ENCODE measurements at places on chromosomes 3 and 15.
A peak's percentile ranks its signal among the peaks of the same experiment; 100 is the strongest.

GRCh38 chr3:156643729-156644389, 30.5 kb upstream of the TIPARP start:
- DNase-seq, result peak; percentile 56

DNA sequence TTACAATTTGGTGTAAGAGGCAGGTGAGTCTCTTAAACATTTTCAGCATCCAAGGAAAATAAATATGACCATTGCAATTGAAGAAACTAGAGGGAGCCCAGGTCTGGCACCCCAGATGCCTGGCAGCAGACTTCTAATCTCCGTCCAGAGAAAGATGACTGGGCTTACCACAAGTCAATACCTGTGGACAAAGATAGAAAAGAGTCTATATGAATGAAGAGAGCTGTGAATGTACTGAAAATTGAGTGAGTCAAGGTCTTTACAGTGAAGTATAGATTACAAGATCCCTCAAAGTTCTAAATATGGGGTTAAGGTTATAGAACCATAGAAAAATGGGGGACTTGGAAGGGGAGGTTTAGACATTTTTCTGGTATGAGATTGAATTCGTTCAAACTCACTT, 827.4 kb upstream of the NR2F2 start:
- DNase-seq, result no peak

DNA sequence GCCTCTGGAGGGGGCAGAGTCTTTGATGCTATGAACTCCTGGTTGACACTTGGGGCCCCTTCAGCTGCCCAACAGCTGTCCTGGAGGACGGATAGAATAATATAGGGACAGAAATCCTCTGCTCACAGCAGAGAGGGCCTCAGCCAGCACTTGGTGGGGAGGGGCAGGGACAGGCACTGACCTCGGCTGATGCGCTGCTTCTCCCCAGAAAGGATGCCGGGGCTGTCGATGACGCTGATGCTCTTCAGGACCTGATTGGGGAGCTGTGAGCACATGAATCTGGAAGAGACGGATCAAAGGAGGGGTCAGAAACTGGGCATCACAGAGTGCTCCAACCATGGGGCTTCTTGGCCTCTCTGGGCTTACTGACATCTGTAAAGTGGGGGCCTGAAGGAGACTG, 29.5 kb downstream of the EHD4 start:
- DNase-seq, result no peak

DNA sequence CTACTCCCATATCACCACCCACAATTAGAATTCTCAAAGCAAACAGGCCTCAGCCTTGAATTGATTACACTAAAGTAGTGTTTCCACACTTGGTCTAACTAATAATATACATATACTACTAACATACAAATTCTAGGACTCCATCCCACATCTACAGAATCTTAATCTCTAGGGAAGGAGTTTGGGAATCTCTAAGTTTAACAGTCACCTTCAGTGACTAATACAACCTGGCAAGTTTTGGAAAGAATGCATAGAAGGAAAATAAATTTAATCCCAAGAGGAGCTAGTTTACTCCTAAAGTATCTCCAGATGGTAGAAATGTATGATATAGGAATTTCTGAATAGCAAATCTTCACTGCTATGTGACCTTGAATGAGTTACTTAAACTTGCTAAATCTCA, 9.1 kb downstream of the CLPX start:
- peak; percentile 12 for DNase-seq

- DNase-seq, result no peak
Observed at GRCh38 chr3:43019006-43019809, 40.1 kb downstream of the GASK1A start.

- no peak for DNase-seq
Observed at GRCh38 chr3:135097276-135097946, 302.4 kb downstream of the EPHB1 start.

DNA sequence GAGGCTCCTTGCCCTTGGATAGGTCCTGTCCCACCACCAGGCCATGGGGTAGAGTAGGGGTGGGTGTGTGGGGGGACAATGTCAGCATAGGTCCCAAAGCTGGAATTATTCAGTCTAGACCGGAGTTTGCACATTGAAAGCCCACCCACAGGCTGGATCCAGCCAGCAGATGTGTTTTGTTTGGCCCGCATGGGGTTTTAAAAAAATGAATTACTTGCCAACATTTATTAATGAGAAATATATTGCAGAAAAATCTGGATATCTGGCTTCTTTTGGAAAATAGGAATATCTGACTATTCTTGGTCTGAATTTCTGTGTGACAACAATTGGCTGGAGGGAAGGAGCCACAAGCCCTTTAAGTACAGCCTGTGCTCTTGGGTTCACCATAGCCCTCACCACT, 17.3 kb upstream of the LRIG1 start:
- no peak for DNase-seq

GRCh38 chr3:159640225-159640624, 348.4 kb upstream of the IL12A start:
- DNase-seq, result no peak

DNA sequence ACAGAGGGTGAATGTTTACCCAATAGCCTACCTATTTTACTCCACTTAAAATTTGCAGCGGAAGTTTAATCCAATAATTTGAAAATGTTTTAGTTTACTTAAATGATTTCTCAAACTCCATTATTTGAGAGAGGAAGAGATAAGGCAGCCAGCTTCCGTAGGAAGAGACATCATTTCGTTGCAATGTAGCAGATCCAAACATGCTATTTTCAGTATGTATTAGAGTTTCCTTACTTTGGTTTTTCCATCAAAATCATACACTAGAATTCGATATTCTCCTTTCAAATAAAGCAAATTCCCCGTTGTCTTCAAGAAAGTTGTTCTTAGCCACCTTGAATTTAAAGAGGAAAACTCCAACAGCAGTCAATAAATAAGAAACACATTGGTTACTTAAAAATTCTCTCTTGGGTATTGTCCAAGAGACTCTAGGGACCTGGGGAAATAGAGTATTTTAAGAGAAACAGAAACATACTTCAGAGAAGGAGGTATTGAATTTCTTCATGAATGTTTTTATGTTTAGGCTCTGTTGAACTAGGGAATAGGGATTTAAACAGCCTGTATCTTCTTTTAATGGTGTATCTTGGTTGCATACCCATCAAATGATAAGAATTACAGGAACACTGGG, 324.5 kb upstream of the GBE1 start:
- DNase-seq, result peak; percentile 11

DNA sequence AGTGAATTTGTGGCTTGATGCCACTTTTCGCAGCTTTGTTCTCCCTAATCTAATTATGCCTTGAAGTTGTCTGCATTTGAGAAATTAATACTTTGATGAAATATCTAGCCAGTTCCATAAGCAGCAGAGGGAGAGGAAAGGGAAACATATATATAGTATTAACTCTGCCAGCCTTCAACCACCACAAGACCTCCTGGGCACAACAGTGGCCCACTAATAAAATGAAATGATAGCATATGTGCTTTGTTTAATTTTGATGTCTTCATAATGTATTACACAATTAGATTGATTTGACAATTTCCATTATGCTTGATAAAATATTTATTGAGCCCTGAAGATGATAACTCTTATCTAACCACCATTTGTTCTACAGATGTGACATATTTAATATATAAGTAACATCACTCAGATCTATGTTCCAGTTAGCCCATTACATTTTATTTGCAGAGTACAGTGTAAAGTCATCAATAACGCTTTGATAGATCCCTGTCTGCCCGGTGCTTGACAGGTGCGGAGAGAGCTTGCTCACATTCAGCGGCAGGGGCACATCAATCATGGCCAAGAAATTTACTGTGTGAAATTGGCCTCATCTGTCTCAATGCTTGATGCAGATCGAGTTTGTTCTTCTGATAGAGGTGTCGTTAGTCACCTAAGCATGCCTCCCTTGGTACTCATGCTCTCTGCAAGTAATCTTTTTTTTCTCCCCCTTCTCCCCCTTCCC, 187.4 kb downstream of the MECOM start:
- no peak for DNase-seq

DNA sequence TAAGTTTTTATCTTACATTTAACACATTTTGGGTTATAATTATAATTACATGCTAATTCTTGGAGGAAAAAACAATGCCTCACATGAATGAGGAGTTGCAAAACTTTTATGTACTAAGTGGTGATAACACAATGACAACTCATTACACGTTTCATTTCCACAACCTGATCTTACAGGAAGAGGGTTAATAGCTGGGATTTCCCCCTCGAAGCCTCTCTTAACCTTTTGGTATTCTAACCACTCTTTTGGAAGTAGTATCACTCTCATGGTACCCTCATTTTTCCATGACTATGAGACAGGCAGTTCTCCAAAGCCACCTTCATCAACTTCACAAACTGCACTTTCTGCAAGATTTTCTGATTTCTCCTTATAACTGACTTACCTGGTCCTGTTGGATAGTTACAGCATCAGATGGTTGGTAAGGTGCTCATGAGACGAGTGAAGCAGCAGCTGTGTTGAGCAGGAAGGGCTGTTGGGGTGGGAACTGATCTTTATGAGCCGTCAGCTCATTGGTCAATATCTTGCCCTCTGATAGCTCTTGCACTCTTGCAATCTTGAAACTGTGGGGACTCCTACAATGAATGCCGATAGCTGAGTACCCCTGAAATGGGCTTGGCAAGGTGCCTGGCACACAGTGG, 41.6 kb downstream of the ACAN start:
- no peak for DNase-seq

GRCh38 chr3:32421991-32422859, 30.6 kb downstream of the CMTM7 start:
- peak; percentile 76 for DNase-seq

DNA sequence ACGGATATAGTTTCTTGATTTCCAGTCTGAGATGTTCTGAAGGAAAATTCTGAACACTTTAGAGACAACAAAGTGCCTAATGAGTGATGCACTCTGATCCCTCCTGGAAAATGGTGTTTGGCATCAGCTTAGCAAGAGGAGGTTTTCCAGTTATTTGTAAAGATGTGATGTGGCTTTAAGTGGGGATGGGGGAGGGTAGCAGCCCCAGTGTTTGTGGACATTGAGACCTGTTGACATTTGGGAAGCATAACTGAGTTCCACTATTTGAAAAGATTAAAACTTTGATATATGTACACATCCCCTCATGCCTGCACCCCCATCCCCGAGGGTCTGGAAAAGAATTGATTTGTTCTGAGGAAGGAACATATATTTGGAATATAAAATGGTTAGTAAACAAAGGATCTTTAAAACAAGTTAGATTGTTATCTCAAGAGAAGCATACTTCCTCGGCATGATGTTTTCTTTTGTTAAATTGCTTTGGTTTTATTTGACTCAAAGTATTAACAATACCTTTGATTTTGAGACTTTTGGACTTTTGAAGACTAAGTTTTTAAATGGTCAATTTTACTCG, 6.5 kb downstream of the IGF1R start:
- DNase-seq, result no peak

DNA sequence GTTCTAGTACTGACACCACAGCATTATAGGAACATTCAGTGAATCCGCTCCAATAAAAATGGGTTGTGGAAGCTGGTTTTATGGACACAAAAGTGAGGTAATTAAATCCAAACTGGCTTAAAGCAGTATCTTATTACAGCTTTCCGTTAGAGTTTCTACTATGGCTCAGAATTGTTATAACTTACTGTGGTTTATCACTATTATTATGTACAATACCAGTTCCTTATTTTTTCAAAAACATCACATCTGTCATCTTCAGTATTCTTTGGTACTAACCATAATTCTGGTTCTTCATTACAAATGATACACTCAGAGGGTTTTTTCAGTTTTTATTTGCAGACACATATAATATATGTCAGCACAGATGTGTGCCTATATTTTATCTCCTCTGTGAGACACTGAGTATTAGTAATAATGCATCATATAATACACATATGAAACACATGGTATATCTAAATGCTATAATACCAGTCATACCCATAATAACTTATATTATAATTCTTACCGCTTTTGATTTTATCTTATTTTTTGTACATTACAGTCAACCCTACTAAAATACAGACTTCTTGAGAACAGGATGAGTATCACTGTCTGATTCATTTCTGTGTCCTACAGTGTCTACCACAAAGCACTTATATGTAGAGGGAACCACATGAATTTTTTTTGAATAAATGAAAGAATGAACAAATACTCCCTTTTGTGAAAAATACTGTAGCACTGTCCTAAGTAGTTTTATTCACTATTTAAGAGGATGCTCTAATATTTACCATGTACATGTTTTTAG, 39.0 kb downstream of the CMSS1 start:
- DNase-seq, result no peak

DNA sequence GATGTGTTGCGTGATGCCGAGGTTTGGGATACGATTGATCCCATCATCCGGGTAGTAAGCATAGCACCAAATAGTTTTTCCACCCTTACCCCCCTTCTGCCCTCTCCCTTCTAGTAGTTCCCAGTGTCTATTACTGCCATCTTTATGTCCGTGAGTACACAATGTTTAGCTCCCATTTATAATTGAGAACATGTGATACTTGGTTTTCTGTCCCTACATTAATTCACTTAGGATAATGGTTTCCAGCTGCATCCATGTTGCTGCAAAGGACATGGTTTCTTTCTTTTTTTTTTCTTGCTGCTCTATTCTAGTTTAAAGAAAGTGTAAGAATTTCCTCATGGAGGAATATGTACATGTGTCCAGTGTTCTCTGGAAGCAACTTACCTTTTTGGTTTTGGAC, 51.8 kb downstream of the NSUN3 start:
- DNase-seq, result no peak

GRCh38 chr3:32297366-32297765, 58.9 kb downstream of the CMTM8 start:
- DNase-seq, result no peak

DNA sequence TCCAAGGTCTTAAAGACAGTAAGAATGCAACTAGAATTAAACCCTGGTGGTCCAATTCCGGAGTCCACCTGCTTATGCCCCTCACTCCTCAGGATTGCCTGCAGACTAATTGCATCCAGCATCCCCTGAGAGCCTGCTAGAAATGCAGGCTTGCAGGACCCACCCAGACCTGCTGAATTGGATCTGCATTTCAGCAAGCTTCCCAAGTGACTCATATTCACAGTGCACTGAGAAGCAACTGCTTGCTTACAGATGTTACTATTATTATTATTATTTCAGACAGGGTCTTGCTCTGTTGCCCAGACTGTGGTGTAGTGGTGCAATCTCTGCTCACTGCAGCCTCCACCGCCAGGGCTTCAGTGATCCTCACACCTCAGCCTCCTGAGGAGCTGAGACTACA, 83.5 kb upstream of the VGLL4 start:
- DNase-seq, result no peak

DNA sequence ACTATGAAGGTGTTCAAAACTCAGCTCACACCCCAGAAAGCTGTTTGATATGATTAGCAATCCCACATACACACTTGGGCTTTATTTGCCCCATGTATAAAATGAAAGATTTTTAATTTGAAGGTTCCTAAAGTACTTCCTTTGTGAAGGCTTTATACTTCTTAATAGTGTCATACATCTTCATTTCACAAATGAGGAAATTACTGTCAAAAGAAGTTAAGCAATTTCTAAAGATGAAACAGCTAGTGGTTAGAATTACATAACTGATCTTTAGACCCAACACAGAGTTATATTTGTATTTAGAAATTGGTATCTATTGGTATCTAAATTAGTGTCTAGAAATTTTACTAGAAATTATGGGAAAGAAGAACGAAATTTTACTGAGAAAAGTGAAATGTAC, 7.1 kb downstream of the CD200R1 start:
- no peak for DNase-seq
